ENCODE measurements at places on chromosomes 1 and 21. TPM values are rescaled to one million over a fixed set of nuclear protein-coding genes. Genes with fewer than 3 reads are reported as not detected.

The FAM89A gene
- 57.5 TPM for total RNA-seq

The SPOCD1 gene
- total RNA-seq = 1.3 TPM

The KRTAP12-2 gene
- total RNA-seq = 1.2 TPM

The KCNK2 gene
- total RNA-seq = not detected

The OR2L5 gene
- not detected for total RNA-seq

The SHE gene
- 0.59 TPM for total RNA-seq

DNA sequence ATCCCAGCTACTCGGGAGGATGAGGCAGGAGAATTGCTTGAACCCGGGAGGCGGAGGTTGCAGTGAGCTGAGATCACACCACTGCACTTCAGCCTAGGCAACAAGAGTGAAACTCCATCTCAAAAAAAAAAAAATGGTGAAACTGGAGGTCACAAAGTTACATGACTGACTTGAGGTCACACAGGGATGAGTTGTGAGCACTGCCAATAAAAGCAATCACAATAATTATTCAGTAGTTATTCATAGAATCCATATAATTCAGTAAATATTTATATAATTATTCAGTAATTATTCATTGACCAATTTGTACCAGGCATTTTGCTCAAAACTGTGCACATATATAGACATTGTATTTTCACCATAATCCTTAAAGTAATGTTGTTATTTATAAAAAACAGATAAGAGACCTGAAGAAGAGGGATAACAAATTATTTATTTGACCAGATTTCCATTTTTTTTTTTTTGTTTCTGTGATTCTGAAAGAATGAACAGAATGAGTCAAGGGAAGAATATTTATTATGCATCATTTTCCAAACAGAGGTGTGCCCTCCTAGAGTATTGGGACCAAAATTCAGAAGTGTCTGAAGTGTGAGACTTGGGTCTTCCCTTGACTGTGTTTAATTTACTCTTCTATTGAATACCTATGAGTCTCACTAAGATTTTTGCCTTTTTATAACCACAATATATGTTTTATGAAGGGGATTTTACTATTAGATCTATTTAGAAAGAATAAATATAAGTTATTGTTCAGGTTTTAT is 43.0 kb downstream of the PRKAB2 start:
- no peak for DNase-seq

DNA sequence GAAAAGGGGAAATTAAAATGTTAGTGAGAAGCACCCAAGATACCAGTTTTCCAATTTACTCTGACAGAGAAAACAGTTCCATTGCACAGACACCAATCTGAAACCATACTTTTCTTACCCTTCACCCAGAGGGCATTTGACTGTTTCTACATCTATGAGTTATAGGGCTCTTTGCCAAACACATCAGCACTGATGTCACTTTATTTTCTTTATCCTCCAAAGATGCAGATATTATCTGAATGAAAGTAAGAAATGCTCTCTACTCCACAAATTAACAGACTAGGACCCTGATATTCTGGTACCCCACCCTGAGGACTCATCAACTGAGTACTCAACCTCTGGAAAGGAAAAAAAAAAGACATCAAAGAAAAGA is 24.2 kb upstream of the PEX19 start:
- DNase-seq = no peak

- DNase-seq = peak; percentile 83
Observed at GRCh38 chr1:1683104-1683905, 9.3 kb downstream of the SLC35E2B start.

DNA sequence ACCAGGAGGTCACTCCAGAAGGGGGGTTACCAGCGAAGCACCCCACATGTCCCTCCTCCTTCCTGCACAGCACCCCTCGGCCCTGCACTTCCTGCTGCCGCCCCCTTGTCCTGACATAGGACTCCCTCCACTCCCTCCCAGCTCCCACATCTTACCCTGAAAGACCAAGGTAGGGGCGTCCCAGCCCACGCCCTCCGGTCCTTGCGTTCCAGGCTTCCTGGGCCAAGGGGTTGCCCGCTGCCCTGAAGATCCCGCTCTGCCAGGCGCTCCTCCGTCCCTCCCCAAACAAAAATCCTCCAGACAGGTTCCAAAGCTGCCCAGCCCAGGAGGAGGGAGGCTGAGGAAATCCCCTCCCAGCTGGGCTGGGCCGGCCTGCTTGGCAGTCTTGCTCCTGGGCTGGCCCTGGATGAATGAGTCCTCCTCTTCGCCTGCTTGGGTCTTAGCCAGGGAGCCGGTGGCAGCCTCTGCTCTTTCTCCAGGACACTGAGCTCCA is at the start of gene RHBDL2:
Gene RHBDL2 (minus strand): TSS at position 304 of the 493 bp plus-strand sequence. CDS start 22,618 bp downstream, outside the sequence.
- DNase-seq = peak; percentile 58

DNA sequence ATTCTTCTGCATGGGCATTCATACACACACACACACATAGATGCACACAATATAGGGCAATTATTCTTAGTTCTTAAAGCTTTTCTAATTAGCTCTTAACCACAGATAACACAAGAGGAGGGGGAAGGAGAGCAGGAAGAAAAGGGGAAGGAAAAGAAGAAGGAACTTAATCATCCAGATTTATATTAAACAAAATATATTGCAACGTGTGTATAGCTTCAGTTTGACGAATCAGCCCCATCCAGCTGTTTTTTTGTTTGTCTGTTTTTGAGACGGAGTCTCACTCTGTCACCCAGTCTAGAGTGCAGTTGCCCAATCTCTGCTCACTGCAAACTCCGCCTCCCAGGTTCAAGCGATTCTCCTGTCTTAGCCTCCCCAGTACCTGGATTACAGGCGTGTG is 21.7 kb upstream of the ANKRD13C start:
- DNase-seq = no peak

DNA sequence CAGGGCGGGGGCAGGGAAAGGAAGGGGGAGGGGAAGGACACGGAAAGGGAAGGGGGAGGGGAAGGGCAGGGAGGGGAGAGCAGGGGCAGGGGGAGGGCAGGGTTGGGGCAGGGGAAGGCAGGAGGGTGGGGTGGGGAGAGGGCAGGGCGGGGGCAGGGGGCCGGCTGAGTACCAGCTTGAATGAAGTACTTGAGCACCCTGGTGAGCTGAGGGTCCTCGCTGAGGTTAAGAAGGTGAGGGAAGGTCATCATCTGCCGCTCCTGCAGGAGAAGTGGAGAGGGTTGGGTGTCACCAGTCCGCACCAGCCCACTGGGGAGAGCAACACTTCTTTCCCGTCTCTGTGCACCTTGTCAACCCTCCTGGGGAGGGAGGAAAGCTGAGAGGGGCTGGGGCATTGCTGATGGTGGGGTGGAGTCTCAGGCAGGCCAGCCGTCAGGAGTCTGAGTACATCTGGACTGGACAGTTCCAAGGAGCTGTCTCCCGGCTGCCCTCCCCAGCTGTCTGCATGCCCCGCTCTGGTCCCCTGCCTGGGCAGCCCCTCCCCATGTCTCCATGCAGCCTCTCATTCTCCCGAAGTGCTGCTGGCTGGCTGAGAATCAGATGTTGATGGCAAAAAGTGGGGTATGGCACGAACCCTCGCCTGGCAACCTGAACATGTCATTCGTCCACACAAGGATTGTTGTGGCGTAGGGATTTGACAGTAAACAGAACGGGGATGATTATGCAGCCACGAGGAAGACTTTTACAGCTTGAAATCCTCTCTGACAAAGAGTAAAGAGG is 70.0 kb downstream of the SCCPDH start:
- DNase-seq = no peak

- no peak for DNase-seq
Observed at GRCh38 chr1:177933881-177934280, 36.0 kb downstream of the SEC16B start.
